CD4-positive, CD25-positive, alpha-beta regulatory T cell (primary cell): ENCODE measurements at places on chromosomes 13 and 19. TPM values are rescaled to one million over a fixed set of nuclear protein-coding genes. Genes with fewer than 3 reads are reported as not detected.

The LENG9 gene
- 0.33 TPM for polyA plus RNA-seq

The OR7D2 gene
- not detected for polyA plus RNA-seq

The C19orf33 gene
- polyA plus RNA-seq, result not detected

The SKA3 gene
- 0.72 TPM for polyA plus RNA-seq

The CD22 gene
- polyA plus RNA-seq, result not detected

The RNF17 gene
- not detected for polyA plus RNA-seq

The ZNF729 gene
- polyA plus RNA-seq, result not detected

- no peak for DNase-seq
These were observed 224.2 kb upstream of the MAB21L1 start for GRCh38 chr13:35700671-35701070.

- peak; percentile 83 for DNase-seq
These were observed 42.1 kb downstream of the NAA16 start for GRCh38 chr13:41352935-41353840.

DNA sequence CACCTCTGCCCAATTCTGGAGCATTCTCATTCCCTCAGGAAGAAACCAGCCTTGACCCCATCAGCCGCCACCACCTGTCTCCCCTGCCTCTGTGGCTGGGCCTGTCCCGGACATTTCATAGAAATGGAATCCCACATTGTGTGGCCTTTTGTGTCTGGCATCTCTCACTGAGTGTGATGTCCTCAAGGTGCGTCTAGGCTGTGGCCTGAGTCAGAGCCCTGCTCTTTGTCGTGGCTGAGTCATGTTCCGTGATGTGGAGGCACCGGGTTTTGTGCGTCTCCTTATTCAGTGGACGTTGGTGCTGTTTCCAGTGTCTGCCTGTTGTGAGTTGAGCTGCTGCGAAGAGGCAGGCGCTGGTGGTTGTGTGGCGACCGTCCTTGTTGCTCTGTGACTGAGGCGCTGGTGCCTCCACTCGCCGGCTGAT lies 3.5 kb downstream of the FZR1 start:
- DNase-seq, result no peak

GRCh38 chr13:113804703-113805430 lies 45.8 kb downstream of the TMEM255B start:
- DNase-seq, result no peak

DNA sequence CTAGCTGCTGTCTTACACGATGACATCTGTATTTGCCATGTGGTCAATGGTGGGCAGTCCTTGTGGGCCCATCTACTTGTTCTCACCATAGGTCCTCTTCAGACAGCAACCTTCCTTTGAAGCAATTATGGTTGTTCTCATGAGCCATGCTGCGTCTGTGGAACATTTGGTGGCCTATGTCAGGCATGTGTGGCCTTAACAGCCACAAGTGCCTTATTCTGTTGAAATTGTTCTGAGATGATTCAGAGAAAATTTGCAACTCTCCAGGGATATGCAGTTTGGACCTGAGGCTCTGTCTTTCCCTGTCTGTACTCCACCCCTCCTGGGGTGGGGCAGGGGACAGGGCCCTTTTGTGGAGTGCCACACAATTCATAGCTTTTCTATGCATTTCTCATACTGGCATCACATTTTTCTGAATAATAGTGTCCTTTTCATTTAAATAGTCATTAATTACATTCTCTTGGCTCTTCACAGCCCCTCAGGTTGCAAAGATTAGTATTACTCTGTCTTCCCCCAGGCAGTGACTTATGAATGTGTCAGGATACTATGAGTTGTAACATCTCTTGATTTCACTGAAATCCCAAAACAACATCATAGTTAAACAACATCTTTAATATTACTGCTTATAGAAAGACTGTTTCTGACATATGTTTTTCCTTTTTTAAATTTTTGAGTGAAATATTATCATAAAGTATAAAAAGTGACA lies 102.1 kb downstream of the ITGBL1 start:
- DNase-seq, result no peak

GRCh38 chr19:16897856-16898161 lies 9.0 kb downstream of the F2RL3 start:
- DNase-seq, result peak; percentile 24

DNA sequence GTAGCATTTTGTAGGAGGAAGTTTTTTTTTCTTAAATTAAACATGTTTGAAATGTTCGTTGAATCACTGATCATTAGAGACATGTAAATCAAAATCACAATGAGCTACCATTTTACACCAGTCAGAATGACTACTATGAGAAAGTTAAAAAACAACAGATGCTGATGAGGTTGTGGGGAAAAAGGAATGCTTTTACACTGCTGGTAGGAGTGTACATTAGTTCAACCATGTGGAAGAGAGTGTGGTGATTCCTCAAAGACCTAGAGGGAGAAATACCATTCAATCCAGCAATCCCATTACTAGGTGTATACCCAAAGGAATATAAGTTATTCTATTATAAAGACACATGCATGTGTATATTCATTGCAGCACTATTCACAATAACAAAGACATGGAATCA lies 122.0 kb upstream of the ARGLU1 start:
- no peak for DNase-seq

- no peak for DNase-seq
These were observed 4.8 kb upstream of the C1QTNF9 start for GRCh38 chr13:24304620-24305019.

DNA sequence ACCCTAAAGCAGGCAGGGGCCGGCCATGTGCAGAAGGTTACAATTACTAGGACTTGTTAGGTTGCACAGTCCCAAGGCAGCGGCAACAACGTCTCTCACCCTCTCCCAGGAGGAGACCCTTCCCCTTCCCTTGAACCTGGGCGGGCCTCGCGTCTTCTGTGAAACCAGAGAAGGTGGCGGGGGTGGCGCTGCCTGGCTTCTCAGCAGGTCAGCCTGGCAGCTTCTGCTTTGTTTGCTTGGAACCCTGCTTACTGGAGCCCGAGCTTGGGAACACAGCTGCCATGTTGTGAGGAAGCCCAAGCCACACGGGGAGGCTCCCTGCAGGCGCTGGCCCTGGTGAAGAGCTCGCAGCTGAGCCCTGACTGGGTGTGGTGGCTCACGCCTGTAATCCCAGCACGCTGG lies 15.5 kb downstream of the MKNK2 start:
- no peak for DNase-seq

GRCh38 chr19:14370169-14370939 lies 10.9 kb upstream of the ADGRE5 start:
- DNase-seq, result peak; percentile 67

DNA sequence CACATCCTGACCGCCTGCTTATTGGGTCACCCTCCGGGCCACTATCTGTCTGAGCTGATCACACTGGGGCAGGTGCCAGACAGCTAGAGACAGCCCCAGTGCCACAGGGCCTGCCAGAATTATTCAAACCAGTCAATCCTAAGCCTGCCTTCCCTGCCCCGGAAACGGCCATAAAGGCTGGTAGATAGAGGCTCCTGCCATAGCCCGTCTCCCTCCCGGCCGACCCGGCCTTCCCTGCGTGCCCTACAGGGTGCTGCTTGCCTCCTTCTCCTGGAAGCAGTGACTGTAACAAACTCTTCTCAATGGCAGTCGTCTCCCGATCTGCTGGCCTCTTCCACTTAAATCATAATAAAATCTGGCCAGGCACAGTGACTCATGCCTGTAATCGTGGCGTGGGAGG lies 158.6 kb upstream of the SOX1 start:
- DNase-seq, result no peak

- DNase-seq, result no peak
These were observed at the start of gene DOCK9 for GRCh38 chr13:98977568-98978265. TSS of gene DOCK9 (minus strand) at chr13:98978064. CDS start at chr13:98977909, 155 bp downstream.

GRCh38 chr13:111957913-111958450 lies 109.0 kb upstream of the SOX1 start:
- no peak for DNase-seq

- DNase-seq, result no peak
These were observed 109.5 kb upstream of the SPRY2 start for GRCh38 chr13:80450386-80450785.

GRCh38 chr19:4090356-4091220 lies 23.9 kb upstream of the ZBTB7A start:
- no peak for DNase-seq
